Coronary artery (tissue), 2 donors: ENCODE measurements at places on chromosomes 12 and 14.

DNA sequence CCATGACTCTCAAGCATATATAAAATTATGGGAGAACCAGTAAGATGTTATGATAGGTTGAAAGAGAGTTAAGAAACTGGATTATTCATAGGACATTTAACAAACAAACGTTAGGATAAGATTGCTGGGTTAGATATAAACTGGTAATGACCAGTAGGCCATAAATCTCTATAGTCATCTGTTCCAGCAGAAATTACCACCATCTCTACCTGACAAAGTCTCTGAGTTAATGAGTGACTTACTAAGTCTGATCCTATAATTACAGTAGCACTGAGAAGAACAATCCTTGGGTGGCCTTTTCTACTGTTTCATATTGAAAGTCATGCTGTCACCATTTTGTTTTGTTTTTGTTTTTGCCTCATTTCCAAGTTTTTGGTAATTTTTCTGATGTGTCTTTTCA is 136.9 kb upstream of the CNOT2 start:
- DNase-seq = no peak

DNA sequence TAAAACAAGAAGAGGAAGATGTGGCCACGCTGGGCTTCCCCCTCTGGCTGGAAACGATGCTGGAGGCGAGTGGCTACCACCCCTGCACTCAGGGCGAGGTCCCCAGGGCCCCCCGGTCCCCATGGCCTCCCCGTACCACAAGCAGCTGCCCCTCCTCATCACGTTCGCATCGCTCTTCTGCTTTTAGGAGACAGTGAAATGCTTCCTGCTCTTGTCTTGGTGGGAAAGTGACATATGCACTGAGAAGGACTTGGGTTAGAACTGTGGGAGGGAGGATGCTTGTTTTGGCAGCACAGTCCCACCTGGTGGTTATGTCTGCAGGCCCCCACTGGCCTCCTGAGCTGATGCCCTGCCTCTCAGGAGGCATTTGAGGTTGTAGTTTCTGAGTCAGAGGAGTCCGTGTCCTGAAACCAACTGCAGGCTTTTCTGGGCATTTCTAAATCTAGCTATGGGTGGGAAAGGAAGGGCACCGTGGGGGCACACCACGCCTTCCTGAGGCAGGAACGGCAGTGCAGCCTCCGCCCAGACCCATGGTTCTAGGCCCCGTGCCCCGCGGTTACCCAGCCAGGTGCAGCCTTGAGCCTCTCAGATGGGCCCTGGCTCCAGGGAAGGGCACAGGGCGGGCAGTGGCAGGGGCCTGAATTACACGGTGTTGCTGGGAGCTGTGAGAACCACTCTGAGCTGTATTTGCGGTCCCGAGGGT is 139.3 kb downstream of the ADGRD1 start:
- DNase-seq = peak; percentile 62

DNA sequence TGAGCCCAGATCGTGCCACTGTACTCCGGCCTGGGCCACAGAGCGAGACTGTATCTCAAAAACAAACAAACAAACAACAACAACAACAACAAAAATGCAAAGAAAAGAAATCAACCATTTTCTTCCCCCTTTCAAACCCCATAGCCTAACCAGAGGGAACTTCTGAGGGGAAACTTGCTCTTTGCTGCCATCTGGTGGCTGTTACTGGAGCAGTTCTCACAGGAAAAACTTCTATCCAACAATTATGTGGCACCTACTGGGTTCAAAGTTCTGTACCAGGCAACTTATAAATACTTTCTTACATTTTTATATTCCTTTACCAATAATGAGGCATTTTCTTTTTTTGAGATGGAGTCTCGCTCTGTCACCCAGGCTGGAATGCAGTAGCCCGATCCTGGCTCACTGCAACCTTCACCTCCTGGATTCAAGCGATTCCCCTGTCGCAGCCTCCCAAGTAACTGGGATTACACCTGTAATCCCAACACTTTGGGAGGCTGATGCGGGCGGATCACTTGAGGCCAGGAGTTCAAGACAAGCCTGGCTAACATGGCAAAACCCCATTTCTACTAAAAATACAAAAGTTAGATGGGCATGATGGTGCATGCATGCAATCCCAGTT is 50.9 kb upstream of the BICDL1 start:
- DNase-seq = no peak

DNA sequence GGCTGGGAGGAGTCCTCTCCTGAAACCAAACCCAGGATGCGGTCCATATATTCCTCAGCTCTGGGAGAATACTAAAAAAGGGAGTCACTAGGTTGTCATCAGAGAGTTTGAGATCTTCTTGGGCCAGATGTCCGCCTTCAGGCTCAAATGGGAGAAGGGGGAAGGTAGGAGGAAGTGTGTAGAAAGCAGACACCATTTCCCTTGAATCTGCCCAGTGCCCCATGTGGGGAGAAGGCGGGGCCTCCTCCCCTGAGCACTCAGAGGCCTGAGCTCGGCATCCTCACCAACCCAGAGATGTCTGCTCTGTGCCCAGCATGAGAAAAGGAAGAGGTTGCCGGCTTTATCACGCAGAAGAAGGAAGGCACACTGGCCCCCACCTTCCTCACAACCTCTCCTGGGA is 37.3 kb downstream of the LTBP2 start:
- DNase-seq = no peak

DNA sequence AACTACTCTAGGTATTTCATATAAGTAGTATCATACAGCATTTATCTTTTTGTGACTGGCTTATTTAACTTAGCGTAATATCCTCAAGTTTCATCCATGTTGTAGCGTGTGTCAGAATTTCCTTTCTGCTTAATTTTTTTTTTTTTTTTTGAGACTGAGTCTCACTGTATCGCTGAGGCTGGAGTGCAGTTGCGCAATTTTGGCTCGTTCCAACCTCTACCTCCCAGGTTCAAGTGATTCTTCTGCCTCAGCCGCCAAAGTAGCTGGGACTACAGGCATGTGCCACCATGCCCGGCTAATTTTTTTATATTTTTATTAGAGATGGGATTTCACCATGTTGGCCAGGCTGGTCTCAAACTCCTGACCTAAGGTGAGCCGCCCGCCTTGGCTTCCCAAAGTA is 28.9 kb downstream of the PNMA1 start:
- DNase-seq = no peak

DNA sequence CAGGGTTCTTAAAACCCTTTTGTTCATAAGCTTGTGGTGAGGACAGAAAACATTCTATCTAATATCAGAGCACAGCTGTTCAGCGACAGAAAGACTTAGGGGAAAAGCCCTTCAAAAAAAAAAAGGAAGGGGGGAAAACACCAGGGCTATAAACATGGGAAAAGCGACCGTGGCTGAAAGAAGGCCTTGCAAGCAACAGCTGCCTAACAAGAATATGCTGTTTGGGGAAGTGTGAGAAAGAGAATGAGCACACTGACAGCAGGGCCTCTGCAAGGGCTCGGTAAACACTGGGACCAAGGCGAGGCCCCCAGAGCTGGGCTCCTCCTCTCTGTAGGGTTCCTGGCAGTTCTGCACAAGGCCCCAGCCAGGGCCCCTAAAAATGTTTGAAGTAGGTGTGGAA is 27.4 kb upstream of the CCND2 start:
- no peak for DNase-seq

- DNase-seq = no peak
Observed at GRCh38 chr12:44876544-44877410, 662 bp upstream of the NELL2 start.

DNA sequence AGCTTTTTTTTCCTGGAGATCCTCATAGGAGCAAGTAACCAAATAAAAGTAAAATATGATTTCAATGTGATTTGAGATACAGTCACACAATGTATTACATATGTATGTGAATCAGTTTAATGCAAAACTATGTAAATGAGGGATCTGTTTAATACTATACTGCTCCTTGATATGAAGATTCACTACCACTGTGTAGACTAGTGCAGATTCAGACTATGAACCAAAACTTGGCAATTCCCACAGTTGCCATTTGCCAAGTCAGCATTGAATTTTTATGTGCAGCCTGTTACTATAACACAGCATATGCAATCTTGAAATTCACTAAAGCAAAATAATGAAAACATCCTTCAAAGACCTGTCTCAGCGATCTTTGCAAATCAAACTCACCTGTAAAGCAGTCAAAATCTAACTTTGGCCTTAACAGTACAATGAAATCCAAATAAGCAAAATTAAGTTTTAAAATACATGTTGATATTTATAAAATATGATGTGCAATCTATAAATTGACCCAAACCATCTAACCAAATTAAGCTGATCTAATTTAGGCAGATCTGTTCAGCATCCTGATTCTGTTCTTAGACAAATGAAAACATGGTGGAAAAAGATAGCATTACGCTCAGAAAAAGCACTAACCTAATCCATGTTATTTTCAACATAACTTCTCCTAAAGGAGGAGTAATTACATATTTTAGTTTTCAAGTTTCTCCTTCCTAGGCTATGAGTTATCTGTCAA is 25.5 kb upstream of the LMNTD1 start:
- DNase-seq = no peak

- no peak for DNase-seq
Observed at GRCh38 chr12:106389151-106389550, 31.6 kb downstream of the POLR3B start.

- no peak for DNase-seq
Observed at GRCh38 chr14:99736603-99737371, 52.7 kb downstream of the CYP46A1 start.

GRCh38 chr12:49933796-49934195 is 16.7 kb upstream of the AQP2 start:
- peak; percentile 61 for DNase-seq

GRCh38 chr12:52253391-52254179 is 20.5 kb downstream of the KRT7 start:
- no peak for DNase-seq

DNA sequence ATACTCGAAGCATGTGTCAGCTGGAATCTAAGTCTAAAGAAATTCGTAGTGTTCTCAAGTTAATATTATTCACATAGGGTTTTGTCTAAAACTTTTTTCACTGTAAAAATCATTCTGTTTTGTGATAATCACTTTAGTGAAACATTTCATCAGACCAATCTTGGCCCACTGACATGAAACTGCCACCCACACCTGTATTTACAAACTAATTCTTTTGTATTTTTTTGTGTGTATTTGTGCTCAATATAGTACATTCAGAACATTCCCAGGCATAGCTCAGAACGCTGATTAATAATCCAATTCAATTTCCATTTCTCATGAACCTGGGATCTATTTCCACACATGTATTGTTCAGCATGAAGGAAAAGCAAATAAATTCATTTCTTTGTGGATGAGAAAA is 191.7 kb downstream of the RASSF9 start:
- no peak for DNase-seq

DNA sequence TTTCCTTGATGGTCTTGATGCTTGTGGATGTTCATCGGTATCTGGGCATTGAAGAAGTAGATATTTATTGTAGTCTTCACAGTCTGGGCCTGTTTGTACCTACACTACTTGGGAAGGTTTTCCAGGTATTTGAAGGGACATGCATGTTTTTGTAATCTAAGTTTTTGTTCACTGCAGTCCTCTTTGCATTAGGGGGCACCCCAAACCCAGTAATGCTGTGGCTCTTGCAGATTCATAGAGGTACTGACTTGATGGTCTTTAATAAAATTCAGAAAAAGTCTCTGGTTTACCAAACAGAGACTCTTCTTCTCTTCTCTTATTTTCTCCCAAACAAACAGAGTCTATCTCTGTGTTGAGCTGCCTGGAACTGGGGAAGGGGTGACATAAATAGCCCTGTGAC is 150.9 kb upstream of the SLC16A7 start:
- DNase-seq = no peak

- DNase-seq = no peak
Observed at GRCh38 chr12:130806574-130806973, 32.5 kb downstream of the STX2 start.

DNA sequence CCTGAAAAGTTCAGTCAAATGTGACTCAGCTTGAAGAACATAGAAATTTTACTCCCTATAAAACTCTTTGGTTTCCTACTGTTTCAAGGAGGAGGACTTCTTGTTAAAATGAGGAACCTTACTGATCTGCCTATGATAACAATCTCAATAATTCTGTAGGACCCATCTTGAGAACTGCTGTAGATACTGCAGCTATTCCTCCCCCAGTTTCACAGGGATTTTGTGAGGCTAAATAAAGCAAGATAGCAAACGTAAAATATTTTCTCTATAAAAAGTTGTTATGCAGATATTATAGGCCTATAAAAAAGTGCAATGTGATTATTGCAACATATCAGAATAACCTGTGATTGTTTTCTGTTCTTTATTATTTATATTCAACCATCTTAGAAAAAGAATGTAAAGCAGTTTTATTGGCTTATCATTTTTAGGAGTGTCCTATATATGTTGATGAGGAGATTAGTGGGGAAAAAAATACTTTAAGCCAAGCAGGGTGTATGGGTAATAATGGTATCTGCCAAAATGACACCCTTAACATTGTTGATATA is 12.1 kb downstream of the CLEC14A start:
- no peak for DNase-seq

GRCh38 chr12:47785036-47785886 is 12.2 kb downstream of the SLC48A1 start:
- no peak for DNase-seq

DNA sequence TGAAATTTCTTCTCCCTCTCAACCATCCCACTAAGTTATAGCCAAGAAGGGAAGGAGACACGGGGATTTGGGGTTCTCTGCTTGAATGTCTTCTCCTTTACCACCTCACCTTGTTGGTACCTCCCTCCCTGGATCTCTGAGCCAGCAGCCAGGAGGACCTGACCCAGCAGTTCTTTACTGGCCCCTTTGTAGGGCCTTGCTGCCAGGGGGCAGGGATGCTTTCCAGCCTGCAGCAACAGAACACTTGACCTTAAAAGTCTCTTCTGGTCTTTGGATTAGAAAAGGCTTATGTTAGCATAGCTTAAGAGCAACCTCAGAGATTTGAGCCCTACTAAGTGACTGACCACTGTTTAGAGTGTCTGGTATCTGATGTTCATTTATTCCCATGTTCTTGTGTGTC is 10.4 kb downstream of the MLEC start:
- no peak for DNase-seq
